NCI-H2081 (cell line): ENCODE measurements at places on chromosomes 6 and 20.
A peak's percentile ranks its signal among the peaks of the same experiment; 100 is the strongest.

DNA sequence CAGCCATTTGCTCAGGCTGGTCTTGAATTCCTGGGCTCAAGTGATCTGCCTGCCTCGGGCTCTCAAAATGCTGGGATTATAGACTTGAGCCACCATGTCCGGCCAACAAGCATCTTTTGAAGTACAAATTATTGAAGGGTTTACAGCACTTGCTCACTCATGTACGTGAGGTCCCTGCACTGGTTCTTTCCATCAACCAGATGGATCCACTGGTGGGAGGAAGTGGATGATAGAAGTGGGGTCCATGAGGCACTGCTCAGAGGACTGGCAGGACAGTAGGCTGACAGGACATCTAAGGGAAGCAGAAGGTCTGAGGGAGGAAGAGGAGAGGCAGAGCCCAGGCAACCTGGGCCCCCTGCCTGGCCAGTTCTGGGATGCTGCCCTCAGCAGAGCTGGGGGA, 109.2 kb upstream of the NXT1 start:
- no peak for DNase-seq

- DNase-seq: no peak
Measured at GRCh38 chr6:18420328-18420727, 33.2 kb downstream of the RNF144B start.

DNA sequence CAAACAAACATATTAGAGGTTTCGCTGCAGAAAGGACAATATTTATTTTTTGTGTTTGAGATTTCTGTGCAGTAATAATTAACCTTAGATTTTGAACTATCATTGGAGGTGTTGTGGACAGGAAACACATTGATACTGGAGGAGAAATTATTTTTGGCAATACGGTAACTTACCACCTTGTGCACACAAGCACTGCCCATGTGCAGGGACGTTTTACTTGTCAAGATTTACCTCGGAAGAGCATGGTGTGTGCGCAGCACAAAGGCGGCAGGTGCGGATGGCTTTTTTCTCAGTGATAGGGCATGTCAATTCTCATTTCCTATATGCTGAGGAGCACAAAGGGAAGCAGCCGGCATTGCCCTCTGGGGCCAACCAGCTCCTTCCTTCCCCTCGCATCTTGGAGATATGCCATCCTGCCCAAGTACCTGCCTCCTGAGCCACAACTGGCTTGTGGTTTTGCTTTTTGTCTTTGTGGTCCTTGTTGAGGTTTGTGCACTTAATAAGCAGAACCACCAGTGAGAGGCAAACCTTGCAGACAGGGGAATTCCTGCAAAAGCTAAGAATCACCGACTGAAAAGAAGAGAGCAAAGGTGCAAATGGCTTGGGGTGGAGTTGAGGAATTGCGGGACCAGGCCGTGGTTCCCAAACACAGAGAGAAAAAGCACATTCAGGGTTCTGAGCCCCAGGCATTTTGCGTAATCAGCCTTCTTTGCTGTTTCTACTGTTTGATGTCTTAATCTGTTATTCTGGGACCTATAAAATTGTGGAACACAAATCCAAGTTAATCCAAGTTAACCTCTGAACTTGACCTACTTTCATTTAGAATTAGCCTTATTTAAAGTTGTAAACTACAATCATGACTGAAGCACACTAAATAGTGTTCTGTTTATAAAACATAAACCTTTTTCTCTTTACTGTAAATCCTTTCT, 21.9 kb downstream of the SAMD5 start:
- DNase-seq: peak; percentile 38

DNA sequence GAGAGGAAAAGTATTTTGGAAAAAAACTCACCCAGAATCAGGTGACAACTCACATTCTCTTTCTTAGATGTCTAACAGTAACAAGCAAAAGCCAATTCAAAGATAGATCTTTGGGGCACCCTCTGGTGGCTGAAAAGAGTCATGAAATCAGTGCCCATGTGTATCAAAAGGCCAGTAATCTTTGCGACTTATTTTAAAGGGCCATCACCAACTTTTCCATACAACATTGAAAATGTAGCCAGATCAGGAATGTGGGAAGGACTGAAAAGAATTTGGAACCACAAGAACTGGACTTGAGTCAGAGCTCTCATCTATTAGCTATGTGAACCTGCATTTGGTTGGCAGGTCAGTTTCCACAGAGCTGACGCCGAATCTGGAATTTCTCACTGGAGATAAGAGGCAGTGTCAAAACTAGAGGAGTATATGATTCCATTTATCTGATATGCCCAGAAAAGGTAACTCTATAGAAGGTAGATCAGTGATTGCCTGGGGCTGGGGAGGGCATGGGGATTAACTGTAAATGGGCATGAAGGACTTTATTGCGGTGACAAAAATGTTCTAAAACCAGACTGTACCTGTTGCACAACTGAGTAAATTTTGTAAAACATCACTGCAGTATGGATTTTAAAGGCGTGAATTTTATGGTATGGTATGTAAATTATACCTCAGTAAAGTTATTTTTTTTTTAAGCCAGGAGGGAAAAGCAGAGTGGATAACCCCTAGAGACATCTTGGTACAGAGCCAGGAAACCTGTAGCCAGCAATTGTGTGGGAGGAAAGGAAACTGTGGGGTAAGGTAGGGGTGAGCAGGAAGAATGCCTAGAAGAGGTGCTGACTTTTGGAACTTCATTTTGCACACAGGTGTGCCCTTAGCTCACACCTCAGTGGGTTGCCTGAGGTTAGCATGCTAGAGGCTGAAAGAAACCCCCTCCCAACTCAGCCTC, 117.1 kb upstream of the ASF1A start:
- DNase-seq: peak; percentile 65

DNA sequence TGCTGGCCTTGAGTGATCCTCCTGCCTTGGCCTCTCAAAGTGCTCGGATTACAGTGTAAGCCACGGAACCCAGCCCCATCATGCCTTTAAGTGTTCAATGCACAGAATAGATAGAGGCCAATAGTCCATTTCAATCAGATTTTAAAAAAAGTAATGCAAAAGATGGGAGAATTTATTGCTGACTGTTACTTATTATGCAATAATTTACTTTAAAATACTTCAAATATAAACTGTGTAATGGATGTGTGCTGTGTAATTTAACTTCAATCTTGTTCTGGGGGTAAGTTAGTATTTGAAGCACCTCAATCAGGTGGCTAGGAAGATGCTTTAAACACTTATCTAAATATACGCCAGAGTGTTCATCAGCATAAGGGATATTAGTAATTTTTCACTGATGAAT, 51.7 kb upstream of the BCLAF1 start:
- no peak for DNase-seq

GRCh38 chr6:125787791-125788190, 3.0 kb upstream of the NCOA7 start:
- no peak for DNase-seq

- DNase-seq: no peak
Measured at GRCh38 chr6:51303338-51303737, 484.7 kb downstream of the TFAP2B start.

DNA sequence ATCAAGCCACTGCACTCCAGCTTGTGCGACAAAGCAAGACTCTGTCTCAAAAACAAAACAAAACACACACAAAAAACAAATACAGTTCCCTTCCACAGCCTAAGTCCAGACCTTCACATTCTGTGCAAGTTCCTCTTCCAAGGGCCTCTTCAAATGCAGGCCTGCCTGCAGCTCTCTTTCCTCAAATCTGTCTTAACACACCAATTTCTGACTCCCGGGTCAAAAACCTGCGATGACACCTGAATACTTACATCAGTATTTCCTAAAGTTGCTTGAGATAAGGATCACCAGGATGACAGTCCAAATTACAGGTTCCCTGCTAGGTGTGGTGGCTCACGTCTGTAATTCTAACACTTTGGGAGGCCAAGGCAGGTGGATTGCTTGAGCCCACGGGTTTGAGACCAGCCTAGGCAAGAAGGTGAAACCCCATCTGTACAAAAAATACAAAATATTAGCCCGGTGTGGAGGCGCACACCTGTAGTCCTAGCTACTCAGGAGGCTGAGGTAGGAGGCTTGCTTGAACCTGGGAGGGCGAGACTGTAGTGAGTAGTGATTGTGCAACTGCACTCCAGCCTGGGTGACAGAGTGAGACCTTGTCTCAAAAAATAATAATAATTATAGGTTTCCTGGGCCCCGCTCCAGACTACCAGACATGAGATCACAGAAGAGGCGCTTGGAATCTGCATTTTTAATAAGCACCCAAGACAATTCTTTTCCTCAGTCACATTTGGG, 8.8 kb upstream of the PARD6B start:
- no peak for DNase-seq

DNA sequence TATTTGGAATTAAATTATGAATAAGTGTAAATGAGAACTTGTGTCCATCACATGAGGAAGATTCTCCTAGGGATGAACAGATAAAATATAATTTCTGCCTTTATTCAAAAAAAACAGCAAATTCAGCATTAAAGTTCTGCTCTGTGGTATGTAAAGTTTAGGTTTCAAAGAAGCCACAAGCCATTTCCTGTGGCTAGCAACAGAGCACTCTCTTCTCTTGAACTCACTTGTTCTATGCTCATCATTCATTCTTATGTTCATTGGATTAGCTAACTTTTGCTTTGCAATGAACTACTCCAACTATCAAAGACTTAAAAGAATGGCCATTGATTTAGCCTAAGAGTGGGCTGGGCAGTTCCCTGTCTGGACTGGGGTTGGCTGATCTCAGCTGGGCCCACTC, 20.8 kb upstream of the SNRPB2 start:
- DNase-seq: no peak

GRCh38 chr6:54846857-54847674, 495 bp downstream of the FAM83B start:
- no peak for DNase-seq
